NCI-H1105 (cell line): ENCODE measurements at places on chromosomes 1 and 21.

DNA sequence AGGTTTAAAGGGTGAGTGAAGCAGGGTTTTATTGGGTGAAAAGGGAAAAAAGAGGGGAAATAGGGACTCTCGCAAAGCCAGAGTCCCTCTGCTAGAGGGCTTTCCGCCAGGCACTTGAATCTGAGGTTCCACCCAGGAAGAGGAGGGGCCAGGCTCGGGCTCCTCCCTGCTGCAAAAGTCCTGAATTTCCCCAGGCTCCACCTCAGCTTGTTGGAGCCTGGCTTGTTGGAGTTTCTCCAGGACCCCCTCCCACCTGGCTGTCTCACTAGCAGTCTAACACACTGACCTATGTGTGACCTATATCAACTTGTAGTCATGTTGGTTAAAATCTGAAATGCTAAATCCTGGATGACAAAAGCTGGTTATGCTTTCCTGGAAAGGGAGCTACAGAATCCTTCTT, 25.5 kb downstream of the GBP2 start:
- DNase-seq = no peak

DNA sequence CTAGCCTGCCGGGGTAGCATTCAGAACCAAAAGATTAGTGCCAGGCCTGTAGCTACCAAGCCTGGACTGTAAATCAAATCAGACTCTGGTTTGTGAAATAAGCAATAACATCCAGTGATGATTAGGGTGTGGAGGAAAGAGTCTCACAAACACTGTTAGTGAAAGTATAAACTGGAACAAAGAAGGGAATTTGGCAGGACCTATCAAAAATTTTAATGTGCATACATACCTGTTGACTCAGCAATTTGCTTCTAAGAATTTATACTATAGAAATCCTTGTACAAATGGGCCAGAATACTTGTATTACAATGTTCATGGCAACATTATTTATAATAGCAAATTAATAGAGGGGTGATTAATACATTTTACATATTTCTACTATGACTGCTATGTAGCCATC, 109.8 kb upstream of the WARS2 start:
- DNase-seq = no peak

DNA sequence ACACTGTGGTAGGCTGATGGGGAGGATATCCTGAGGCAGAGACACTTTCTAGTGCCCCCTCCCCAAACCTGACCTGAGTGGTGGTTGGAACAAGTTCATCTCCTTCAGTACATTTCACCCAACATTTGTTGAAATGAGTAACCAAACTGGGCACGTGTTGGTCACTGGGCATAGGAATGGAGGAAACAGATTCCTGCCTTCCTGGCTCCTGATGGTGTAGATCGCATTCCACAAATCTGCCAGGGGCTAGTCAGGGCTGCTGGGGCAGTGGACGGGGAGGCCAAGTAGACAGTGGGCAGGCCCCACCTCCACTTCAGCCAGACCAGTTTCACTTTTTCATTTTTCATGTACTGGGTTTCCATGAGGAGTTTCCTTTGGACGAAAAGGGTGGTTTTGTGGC, 16.5 kb upstream of the ALX3 start:
- no peak for DNase-seq

DNA sequence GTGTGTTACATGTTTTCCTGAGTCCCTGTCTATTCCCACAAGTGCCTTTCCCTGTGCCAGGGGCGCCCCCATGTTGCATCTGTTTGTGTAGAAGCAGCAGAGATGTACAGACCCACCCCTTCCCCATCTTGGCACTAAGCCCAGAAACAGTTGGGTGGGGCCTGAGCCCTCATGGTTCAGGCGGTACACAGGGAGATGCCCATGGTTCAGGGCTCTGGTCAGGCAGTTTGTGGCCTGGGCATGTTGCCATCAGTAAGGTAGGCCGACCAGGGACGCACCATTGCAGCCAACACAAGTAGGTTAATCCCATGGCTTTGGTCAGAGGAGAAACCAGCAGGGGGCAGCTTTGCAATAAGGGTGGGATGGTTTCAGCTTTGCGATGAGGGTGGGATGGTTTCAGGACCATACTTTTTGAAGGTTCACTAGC, 914 bp upstream of the ADGRB2 start:
- peak; percentile 85 for DNase-seq

GRCh38 chr1:42157667-42158066, 4.5 kb downstream of the GUCA2B start:
- no peak for DNase-seq

DNA sequence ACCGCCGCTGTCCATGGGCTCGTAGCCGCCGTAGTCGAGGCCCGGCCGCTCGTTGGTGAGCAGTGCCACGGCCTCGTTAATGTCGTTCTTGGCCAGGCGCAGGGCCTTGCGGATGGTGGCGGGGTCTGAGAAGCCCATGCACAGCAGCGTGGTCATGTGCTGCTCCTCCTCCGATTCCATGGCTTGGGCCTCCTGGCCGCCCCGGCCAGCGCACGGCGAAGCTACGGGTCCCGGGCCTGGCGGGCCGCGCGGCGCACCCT, 300 bp downstream of the USP24 start:
- peak; percentile 17 for DNase-seq

GRCh38 chr1:183188240-183188639, 2.2 kb downstream of the LAMC2 start:
- DNase-seq = no peak
